ENCODE measurements at places on chromosomes 4 and X. TPM values are rescaled to one million over a fixed set of nuclear protein-coding genes. Genes with fewer than 3 reads are reported as not detected.

Gene EFHC2
- 1.9 TPM for total RNA-seq

- no peak for DNase-seq
These were observed 130.3 kb downstream of the ARHGAP10 start for GRCh38 chr4:147862043-147862692.

DNA sequence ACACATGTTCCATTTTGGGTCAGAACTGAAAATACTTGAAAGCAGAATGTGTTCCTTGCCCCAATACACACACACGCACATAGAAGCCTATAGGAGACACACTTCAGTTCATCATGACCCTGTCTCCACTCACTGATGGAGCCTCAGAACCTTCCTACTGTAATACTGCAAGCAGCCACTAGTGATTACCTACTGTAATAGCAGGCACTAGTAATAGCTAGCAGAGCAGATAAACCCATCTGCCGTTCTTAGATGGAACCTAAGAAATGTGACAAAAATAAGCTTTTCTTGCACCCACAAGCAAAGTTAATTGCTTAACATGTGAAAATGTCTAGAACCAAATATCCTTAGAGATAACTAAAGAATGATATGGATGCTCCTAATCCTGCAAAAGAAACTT lies 13.6 kb downstream of the AMTN start:
- DNase-seq, result no peak

GRCh38 chr4:985123-985830 lies 1.6 kb upstream of the IDUA start:
- no peak for DNase-seq

DNA sequence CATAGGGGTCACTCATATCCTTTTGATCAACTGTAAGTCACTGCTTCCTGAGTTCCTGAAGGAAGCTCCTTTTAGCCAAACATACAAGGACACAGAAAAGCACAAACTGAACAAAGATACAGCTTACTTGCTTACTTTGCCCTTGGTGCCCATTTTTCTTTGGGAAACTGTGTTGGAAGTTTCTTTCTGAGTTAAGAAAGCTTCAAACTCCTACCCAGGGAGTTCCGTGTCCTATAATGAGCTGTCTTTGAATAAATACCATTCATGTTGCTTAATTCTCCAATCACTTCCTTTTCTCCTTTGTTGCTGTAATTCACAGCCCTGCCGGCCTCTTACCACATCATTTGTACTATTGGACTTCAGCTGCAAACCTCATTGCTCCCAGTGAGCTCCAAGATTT lies at the start of gene ADH4:
ADH4 (minus strand) TSS at position 228 of the 400 bp plus-strand sequence; CDS start at position 153, 75 bp downstream.
- no peak for DNase-seq

Gene SORBS2
- total RNA-seq, result 21.8 TPM

DNA sequence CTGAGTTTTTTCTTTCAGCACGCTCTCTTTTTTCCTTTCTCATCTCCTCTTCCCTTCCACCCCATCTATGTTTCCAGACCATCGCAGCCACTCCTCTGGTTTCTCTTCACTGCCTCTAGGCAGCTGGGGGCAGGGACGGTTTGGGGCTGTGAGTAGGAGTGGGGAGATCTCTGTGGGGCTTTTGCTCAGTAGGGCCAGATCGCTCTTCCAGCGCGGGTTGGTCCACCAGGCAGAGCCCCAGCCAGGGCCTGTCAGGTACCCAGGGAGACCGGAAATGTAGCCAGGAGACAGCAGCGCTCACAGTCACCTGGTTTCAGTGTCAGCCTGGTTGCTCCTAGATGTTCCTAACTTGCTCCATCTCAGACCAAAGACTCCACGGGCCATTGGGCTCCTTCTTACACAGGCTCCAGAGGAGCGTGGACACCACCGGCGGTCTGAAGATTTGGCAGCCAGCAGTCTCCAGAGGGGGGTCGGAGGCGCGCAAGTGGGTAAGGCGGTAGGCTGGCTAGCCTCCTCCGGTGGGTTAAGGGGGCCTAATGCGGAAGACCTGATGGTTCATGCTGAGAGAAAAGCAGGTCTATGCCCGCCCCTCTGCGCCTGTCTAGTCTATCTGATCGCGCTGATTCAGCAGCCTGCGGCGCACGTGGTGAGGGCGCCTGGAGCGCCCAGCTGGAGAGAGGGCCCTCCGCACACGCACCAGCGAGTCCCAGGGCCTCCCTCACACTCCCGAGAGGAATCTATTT lies 1.8 kb downstream of the FGF5 start:
- DNase-seq, result no peak

- DNase-seq, result no peak
These were observed 306.1 kb downstream of the PCDH18 start for GRCh38 chr4:137226221-137226620.

DNA sequence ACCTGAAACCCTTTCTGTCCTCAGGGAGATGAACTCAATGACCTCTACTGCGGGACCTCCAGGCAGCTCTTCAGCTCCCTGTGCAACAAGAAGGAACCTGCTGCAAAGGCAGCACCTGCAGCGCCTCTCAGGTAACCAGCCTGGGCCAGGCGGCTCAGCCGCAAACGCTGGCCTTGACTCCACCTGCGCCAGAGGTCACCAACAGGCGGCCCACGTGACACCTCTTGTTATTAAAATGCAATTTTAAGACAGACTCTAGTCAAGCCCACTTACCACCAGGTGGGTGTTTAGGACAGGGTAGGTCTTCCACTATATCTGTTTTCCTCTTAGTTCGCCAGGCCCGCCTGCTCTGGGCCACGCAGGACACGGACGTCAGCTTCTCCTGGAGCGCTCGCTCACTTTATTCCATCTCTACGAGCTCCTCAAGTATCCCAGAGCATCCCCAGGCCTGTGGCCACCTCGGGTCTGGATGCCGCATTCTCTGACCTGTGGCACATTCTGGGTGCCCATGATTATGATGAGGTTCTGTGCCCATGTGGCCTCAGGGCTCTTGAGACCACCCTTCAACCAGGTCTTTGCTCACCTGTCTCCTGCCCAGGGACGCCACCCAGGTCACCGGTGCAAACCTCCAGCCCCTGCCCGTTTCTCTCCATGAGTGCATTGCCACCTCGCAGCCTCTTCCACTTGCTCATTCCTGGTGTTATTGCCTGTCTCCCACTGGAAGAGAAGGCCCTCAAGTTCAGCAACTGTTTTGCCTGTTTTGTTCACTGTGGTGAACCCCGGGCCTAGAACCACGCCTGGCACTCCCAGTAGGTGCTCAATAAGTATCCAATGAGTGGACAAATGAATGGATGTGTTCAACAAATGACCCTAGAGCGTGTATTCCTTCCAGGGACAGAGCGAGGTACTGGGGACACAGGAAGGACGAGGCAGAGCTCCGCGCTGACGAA lies 32.8 kb upstream of the JAKMIP1 start:
- no peak for DNase-seq

- no peak for DNase-seq
These were observed 58.2 kb upstream of the DUSP21 start for GRCh38 chrX:44785652-44786051.

DNA sequence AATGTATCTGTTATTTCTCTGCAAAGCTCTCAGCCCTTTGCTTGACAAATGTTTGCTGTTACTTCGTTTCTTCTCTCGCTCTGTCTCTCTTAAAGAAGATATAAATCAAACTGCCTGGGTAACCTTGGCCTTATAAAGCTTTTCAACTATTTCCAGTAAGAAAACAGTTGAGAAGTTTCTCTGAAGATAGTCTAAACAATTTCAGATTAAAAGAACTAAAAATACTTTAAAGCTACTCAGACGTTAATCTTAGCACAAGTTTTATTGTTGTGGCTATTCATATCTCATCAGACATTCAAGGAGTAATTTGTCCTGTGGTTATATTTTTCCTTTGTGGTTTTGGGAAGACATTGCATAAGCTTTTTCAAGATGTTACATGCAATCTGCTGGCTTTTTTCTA lies 22.6 kb downstream of the HOPX start:
- no peak for DNase-seq

Gene C4orf36
- 6.6 TPM for total RNA-seq

- DNase-seq, result no peak
These were observed 17.1 kb downstream of the TACC3 start for GRCh38 chr4:1738410-1738809.

- DNase-seq, result no peak
These were observed 1.9 kb downstream of the TACC3 start for GRCh38 chr4:1723131-1723801.

Gene DUSP21
- not detected for total RNA-seq

GRCh38 chr4:32700838-32701237 lies 1980.7 kb downstream of the PCDH7 start:
- no peak for DNase-seq
